T-helper 22 cell (primary cell): ENCODE measurements at places on chromosomes 12 and 14.
A peak's percentile ranks its signal among the peaks of the same experiment; 100 is the strongest.

GRCh38 chr12:6904280-6905276, at the start of gene LRRC23:
Gene LRRC23, plus strand, starts transcription at chr12:6904822. Its CDS starts 812 bp downstream, at chr12:6905634.
- peak; percentile 98 for DNase-seq

GRCh38 chr12:46371718-46372543, 642 bp downstream of the SLC38A2 start:
- peak; percentile 42 for DNase-seq

GRCh38 chr12:47902131-47902639, 2.6 kb downstream of the VDR start:
- DNase-seq: no peak

DNA sequence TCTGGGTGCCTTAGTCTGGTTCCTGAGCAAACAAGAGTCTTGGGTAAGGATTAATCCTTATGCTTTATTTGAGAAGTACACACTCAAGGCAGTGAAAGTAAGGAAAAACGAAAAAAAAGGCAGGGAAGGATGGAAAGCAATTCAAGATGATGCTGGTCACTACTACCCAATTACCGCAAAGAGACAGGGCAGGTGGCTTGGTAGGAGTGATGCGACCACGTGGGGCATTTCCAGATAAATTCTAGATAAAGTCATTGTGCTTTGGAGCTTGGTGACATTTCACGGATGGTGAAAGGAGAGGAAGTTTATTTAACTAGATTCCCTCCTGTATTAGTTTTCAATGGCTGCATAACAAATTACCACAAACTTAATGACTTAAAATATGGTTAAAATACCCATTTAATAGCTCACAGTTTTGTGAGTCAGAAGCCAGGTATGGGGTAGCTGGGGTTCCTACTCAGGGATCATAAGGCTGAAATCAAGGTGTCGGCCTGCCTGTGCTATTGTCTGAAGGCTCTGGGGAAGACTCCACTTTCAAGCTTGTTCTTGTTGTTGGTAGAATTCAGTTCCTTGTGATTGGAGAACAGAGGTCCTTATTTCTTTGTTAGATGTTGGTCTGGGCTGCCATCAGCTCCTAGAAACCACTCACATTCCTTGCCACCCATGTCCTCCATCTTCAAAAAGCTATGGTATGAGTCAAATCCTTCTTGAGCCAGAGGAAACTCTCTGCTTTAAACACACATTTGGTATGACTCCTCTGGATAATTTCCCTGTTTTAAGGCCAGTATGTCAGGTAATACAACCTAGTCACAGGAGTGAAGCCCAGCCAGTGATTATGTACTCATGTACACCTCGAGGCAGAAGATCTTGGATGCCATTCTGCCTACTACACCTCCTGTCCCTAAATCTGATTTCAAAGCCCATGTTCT, 5.6 kb upstream of the HMGA2 start:
- no peak for DNase-seq

GRCh38 chr14:60346706-60347105, 97.7 kb downstream of the PPM1A start:
- DNase-seq: no peak

GRCh38 chr12:131353826-131354225, 357.1 kb upstream of the SFSWAP start:
- DNase-seq: no peak

- DNase-seq: no peak
Observed at GRCh38 chr12:47107446-47107845, 27.7 kb upstream of the AMIGO2 start.

DNA sequence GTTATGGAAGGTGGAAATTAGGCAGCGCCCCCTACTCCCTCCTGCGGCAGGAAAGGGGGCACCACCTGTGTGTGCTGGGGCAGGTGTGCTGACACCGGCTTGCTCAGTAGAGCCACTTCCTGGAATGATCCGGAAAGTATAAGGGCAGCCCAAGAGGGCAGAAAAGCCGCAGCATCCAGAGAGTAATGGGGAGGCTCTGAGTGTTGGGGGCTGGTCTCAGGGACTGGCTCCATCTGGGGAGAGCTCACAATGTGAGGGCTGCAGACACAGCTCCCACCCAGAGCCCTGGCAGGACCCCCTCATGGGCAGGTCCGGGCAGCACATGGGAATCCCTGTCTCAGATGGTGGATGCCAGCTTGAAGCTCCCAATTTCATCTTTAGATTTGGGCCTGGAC, 187.6 kb upstream of the C14orf180 start:
- DNase-seq: no peak

DNA sequence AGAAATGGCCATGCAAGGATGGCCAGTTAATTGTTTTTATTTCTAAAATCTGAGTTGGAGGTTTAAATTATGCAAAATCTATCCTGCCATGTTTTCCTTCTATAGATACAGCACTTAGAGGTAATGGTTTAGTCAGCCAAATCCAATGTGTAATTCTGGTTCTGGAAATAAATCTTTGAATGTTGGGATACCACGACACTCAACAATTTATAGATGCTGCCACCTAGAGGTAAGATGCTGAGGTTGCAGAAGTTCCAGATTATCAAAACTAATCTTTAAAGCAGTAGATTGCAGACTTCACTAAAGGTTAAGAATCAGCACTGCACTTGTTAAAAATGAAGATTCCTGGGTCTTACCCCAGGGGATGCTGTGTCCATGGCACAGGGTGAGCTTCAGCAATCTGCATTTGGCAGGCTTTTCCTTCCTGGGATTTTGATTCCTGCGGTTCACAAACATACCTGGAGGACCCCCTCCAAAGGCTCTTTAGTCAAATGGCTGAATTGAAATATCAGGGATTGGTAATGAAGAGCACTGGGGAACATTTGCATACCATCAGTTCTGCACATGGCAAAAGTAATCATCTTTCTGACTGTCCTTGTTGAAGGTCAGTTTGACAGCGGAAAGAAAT, 53.4 kb upstream of the ANO4 start:
- DNase-seq: no peak

DNA sequence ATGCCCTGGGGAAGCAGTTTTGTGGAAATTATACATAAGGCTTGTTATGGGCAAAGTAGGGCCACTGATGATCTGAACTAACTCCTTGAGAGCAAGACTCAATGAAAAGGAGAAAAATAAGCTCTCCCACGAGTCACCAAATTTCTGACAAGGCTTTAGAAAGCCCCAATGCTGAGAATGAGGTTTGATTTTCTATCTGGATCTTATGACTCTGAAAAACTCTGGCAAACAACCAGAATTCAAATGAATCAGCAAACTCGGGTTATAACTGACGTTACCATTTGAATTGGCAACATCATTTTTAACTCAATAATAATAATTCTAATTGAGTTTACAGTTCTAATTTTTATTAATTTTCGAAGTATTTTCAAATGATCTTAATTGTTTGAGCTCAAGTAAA, 79.1 kb downstream of the KCNK10 start:
- no peak for DNase-seq

GRCh38 chr14:65840118-65840751, 427.7 kb downstream of the FUT8 start:
- no peak for DNase-seq

- DNase-seq: no peak
Observed at GRCh38 chr12:95723693-95724384, 66.7 kb downstream of the NTN4 start.

DNA sequence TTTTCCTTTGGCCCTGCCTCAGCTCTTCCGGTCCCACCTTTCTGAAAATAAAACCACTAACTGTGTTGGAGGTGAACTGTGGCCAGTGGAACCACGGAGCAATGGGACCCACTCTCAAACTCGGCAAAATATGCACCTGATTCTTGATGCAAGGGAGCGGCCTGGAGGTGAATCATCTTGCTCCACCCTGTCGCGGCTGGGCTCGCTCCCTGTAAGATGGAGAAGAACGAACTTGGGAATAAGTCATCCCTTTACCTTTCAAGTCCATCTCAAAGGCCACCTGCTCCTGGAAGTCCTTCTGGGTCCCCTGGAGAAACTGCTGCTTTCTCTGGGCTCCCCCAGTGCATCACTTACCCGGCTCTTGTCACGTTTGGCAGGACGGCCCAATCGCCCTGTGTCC, 309.9 kb downstream of the BCL11B start:
- DNase-seq: no peak

GRCh38 chr12:30795410-30796312, 40.9 kb upstream of the CAPRIN2 start:
- no peak for DNase-seq

GRCh38 chr12:67306712-67307111, 37.6 kb downstream of the CAND1 start:
- DNase-seq: no peak

GRCh38 chr14:69315301-69315700, 55.3 kb downstream of the GALNT16 start:
- no peak for DNase-seq

DNA sequence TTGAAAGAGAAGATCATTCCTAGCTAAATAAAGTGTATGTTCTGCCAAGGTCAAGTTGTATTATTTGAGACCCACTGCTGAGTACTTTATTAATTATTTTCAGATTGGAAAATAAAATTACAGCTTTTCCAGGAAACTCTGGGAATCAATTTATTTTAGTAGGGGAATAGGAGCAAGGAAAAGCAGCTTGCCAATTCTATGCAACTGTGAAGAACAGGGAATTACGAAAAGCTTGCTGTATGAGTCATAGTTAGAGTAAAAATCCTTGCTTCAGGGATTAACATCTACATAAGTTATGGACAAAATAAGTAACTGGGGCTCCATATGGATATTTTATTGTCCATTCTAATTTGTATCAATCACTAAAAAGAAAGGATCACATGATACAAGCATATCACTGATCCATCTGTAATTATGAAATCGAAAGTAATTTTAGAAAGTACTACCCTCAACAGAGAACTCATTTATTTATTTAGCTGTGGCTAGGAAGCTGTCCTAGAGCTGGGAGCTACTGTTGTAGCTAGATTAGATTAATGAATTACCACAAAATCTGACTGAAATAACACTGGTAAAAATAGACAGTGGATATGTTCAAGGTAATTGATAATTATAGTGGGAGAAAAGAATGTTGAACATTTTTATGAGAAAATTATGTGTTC, 303.5 kb upstream of the NPAS3 start:
- no peak for DNase-seq

GRCh38 chr14:22255017-22255950, 333.7 kb downstream of the DAD1 start:
- DNase-seq: no peak

DNA sequence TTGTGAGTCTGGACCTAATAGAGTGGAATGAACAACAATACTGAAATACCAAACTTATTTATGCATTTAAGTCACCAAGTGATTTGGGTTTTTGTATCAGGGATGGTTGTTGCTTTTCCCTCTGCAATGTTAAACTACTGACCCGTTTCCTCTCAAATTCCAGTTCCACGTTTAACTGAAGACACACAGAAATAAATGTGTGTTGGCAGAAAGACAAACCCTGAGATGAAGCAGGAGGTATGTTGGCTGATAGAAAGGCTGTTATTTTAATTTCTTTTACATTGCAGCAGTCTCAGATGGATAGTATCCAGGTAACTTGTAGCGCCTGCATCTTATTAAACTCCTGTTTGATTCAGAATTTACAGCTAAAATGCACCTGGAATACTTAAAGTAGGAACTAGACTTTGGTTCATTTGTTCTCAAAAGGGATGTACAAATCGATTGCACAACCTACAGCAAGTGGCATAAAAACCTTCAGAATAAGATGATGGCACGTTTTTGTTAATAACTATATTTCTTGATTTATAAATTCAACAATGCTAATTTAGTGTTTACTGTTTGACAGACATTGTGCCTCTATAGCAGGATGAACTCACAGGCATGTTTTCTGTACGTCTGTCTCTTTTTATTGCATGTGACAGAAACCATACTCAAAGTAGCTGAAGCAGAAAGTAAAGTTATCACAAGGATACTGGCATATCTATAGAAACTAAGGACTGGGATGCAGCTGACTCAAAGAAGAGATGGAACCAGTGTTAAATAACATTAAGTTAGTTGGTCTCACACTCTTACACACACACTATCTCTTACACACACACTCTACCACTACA, 405.7 kb downstream of the ZFP36L1 start:
- no peak for DNase-seq

GRCh38 chr14:87094913-87095312, 898.1 kb downstream of the GALC start:
- DNase-seq: no peak

GRCh38 chr14:22994762-22995275, 12.5 kb upstream of the AJUBA start:
- DNase-seq: no peak

DNA sequence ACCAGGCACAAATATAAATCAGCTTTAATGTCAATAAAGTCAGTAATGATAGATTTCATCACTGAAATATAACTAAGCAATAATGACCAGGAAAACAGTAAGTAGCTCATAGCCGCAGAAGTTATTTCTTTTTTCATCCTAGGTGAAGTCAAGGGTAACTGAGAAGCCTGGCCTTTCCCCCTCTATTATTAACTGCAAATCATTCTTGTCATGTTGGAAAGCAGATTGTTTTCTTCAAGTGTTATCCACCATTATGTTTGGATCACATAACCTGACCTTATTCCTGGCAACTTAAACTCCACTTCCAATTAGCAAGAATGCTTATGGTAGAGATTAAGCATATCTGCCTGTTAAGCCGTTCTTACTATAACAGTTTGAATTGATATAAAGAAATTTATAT, 603.4 kb upstream of the FOXG1 start:
- DNase-seq: no peak

- no peak for DNase-seq
Observed at GRCh38 chr12:45732936-45733335, 3.4 kb downstream of the ARID2 start.

- no peak for DNase-seq
Observed at GRCh38 chr14:51442513-51443175, 202.6 kb downstream of the TMX1 start.

DNA sequence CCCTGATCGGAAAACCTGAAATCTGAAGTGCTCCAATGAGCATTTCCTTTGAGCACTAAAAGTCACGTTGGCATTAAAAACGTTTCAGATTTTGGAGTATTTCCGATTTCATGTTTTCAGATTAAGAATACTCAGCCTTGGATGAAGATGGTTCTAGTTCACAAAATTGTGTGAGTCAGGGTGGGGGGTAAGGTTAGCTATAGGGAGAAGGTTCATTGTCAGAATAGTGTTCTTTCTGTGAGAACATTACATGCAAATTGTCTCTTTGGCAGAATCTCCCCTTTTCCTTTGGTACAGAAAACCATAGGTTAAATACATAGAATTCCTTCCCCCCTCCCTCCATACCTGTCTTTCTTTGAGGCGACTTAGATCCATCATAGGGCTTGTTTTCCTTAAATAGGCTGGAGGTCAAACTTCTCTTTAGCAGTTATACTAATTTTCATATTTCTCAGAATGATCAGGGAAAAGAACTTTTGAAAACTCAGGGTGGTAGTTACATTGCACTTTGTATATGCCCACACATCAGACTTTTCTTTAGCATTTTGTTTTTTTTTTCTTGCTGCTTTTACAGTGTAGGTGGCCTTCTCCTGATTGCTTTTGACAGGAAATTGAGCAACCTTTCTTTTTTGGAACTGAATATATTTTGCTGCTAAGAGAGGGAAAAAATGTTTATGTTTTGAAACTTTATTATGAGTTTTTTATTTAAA, 503.5 kb downstream of the PCNX1 start:
- DNase-seq: no peak

DNA sequence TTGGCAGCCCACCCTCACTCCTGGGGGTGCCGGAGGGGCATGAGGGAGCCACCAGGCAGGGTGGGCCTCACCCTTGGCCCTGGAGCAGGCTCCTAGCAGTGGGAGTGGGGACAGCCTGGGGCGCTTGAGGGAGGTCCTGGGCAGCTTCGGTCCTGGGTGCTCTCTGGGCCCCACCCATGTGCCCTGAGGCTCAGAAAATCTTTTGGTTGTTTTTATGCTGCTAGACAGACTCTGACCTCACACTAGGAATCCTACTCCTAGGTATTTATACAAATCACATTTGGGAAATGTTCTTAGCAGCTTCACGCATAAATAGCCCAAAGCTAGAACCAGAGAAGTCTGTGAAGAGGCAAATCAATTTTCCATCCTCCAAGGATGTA, 10.9 kb upstream of the ULK1 start:
- no peak for DNase-seq

- no peak for DNase-seq
Observed at GRCh38 chr12:110042264-110042663, 6.1 kb downstream of the C12orf76 start.
